ENCODE measurements at places on chromosomes 1 and 21.

- DNase-seq = no peak
Observed at GRCh38 chr1:148362626-148363438, 120.3 kb downstream of the PPIAL4G start.

DNA sequence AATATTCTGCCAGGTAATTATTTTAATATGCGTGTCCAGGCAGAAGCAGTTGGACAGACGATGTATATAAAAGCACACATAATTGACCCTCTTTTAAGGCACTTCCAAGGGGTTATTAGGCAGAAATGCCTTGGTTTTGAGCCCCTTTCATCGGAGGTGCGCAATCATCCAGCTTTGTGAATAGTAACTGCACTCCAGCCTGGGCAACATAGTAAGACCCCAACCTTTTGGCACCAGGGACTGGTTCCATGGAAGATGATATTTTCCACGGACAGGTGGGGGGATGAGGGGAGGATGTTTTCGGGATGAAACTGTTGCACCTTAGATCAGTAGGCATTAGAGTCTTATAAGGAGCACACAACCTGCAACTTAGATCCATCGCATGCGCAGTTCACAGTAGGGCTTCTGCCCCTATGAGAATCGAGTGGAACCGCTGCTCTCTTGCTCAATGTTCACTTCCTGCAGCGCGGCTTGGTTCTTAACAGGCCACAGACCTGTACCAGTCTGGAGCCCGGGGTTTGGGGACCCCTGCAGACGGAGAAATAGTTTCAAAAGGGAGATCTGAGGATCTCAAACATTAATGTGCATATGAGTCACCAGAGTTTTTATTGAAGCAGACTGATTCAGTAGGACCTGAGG is 1.8 kb upstream of the MCOLN2 start:
- peak; percentile 32 for DNase-seq

GRCh38 chr1:186154651-186155050 is 220.4 kb downstream of the TPR start:
- DNase-seq = no peak

- no peak for DNase-seq
Observed at GRCh38 chr1:168970926-168971659, 135.4 kb upstream of the ATP1B1 start.

GRCh38 chr1:205930799-205931281 is 12.4 kb downstream of the SLC26A9 start:
- DNase-seq = no peak

GRCh38 chr1:28365864-28366263 is 3.7 kb upstream of the PHACTR4 start:
- no peak for DNase-seq

GRCh38 chr1:84929581-84929980 is 36.6 kb upstream of the LPAR3 start:
- no peak for DNase-seq

- DNase-seq = no peak
Observed at GRCh38 chr1:234709473-234710228, 99.7 kb upstream of the IRF2BP2 start.

DNA sequence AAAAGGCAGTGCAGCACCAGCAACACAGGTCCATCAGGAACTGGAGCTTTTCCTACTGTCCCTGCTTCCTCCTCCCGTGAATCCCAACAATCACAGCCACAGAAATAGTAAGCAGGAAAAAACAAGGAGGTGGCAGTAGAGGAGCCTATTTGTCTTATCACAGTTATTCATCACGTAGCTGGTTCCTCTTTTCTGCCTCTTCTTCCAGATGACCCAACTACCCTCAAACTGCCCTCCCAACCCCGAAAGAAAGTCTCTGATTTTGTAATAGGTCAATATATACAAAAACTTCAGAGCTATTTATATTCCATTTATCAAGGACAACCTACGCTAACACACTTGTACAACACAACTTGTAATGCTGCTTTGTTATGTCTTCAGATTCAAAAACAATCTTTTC is 21.4 kb downstream of the GNB1 start:
- DNase-seq = no peak

DNA sequence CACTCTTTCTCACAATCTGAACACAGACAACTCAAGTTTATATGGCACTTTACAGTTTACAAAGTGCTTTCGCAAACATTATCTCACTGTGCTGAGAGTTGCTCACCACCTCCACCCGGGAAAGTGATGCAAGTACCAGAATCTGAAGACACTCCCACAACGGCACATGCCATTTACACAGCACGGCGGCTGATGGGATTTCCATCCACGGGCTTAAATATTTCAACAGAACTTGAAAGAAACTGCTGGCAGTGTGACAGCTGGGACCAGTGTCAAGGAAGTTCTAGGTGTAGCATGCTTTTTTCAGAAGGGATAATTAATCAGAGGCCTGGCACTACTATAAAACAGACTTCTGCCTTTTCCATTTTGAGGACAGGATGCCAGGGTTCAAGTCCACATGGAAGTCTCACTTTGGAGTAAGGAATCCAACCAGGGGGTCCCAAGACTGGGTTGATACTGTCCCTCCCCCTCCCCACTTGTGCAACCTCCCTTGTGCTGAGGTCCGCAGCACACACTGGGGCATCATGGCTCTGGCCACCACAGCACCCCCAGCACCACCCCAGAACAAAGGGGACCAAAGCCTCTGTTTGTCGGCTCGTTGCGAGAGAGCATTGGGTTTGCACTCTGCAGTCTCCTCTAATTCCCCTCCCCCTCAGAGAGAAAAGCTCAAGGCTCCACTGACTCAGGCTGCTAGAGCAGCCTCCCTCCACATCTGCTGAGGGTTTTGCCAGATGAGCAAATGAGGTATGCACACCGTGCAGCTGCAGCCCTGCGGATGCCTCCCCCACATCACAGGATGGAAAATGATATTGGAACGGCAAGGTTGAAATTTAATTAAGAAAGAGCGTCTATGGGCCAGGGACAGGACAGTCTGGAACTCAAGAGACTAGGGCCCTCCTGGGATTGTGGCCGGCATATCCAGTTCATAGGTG is 154.9 kb downstream of the TGFBR3 start:
- DNase-seq = no peak

DNA sequence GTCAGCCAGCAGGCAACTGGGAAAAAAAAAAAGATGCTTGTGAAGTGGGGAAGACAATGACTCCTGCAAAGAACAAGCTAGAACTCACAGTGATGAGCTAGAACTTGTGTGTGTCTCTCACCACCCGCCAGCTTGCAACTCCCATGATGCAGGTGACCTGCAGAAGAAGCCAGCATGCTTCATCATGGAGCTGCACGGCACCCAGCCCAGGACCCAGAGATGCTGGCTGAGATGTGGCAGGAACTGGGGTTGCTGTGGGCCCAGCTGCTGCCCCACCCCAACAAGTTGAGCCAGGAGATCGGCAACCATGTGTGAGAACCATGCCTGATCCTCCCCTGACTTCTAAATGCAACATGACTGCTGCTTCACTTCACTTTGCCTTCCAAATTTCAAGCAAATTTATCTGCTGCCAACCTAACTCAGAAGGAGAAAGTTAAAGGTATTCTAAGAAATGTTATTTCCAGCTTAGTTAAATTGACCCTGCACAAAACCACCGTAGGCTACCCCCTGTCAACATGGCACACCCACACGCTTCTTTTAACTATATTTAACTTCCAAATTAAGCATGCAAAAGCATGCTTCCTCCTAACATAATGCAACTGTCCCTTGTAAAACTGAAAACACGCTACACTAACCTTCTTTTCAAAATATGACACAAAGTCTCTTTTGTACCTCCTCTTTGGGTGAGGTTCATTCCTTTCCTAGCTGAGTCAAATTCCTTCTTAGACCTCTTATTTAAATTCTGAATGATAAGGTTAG is 166.0 kb upstream of the IGSF21 start:
- no peak for DNase-seq

GRCh38 chr1:91784616-91785015 is 101.3 kb downstream of the TGFBR3 start:
- DNase-seq = no peak

DNA sequence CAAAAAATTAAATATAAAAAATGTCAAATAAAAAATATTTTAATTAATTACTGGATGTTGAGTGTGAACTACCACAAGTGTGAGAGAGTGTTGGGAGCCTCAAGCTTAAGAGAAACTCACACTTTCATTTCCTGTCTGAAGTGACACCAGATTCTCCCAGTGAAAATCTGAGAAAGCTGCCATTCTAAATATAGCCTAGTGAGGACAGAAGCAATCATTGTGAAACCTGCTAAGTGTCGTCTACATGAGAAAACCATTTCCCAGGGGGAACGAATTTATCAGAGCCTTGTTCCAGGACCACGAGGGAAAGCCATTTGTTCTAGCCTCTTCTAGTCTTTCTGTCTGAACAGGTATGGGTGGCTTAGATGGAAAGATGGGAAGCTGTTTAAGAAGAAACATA is 329.3 kb upstream of the PRMT6 start:
- no peak for DNase-seq

DNA sequence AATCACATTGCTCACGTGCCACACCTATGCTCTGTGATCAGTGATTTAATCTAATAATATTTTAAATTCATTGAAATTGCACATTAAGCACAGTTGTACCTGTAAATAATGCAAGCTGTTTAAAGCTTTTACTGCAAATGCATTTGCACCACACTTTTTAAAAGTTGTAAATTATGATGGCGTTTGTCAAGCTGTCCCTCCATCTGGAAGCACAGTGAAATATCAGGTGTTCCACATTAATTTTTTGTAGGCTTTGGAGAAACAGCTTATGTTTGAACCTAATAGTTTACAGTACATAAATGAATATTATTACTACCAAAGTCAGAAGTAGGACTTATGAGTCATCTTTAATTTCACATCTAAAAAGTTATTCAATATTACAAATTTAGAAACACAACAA is 3.0 kb upstream of the DPYD start:
- DNase-seq = no peak

GRCh38 chr1:109319114-109319513 is 12.3 kb upstream of the MYBPHL start:
- DNase-seq = no peak

DNA sequence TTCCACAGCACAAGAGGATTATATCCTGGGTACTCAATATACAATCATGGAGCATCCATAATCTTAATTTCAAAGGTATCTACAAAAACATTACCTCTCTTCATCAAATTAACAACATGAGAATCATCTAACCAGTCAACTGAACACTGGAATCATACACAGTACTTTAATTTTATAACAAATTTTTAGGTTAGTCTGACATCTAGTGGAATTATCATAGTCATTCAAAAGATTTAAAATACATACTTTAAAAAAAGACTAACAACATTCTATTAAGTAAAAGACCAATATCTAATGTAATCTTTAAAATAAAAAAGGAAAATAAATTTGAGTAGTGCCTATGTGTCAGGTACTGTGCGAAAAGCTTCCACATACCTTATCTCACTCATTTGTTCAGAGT is 16.8 kb upstream of the SH3GLB1 start:
- DNase-seq = no peak

- no peak for DNase-seq
Observed at GRCh38 chr1:55612988-55613387, 397.8 kb upstream of the USP24 start.

- no peak for DNase-seq
Observed at GRCh38 chr1:181135815-181136737, 47.6 kb downstream of the IER5 start.

- no peak for DNase-seq
Observed at GRCh38 chr1:200302921-200303290, 106.9 kb downstream of the ZNF281 start.

GRCh38 chr1:28913786-28914227 is 562 bp upstream of the EPB41 start:
- DNase-seq = no peak

- DNase-seq = no peak
Observed at GRCh38 chr21:42362700-42363099, 3.6 kb downstream of the TFF1 start.

- DNase-seq = no peak
Observed at GRCh38 chr1:94628499-94628843, 86.9 kb upstream of the F3 start.

DNA sequence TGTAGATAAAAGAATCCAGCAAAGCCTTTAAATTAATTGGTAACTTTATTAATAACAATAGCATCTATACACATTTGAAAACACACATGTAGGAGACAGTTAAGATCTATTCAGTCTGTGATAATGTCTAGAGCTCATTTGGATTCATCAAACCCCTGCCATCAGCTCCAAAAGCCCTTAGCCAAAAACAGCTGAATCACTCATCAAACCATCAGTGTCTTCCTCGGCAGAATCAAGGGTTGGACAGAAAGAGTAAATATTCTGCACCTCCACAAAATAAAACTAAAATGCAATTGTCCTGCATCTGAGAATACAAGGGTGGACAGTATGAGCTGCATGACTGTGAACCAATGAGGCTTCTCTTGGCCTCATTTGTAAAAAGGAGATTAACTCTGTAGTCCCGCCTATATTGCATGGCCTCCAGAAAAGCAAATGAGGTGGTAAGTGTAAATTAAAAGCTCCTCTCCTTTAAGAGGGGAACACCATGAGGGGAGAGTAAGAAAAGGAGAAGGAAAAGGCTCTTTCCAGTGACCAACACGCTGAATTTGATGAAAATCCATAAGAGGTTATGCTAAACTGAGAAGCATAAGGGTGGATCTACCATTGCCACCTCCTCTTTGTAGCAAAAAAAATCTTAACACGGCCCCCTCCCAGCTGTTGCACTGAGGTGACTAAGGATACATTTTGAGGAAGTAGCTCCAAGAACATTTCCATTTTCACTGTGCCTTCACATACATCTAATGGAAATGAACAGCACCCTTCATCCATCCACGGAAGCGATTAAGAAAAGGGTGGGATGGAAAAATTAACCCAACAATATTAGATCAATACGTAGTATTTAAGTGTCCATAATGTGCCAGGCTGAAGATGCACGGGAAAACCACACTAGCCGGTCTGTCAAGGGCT is 14.7 kb upstream of the BOLA1 start:
- DNase-seq = no peak

DNA sequence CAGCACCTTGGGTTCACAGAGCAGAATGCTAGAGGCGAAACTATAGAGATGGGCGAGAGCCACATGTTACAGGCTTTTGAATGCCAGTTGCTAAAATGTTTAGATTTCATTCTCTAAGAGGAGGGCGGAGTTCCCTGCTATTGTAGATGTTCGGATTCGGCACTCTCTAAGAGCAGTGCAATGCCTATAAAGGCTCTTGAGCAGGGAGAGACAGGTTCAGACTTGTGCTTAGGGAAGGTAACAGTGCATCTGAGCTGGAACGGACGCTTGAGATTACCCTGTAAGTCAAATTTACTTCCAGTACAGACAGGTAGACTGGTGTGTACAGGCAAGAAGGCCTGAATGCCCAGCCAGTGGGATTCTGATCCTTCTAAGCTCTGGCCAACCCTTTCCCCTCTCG is 15.3 kb downstream of the LURAP1 start:
- DNase-seq = no peak

- no peak for DNase-seq
Observed at GRCh38 chr1:203926025-203926540, 64.7 kb downstream of the SNRPE start.

DNA sequence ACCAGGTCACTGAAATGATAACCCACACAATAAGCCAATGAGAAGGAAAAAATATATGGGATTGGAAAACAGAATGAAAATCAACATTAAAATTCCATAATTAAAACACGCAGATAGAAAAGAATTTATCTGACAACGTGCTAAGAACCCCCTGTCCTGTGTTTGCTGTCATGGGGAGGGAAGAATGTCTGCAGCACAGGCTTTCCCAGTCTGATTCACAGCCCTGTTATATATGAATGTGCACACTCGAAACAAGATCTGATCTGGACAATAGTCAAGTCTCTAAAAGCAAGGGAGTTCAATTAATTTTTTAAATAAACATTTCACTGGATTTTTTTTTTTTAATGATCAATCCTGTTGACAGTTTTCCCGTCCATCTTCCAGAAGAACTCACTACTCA is 220.0 kb downstream of the RERE start:
- DNase-seq = no peak
